ENCODE measurements at places on chromosomes 1 and 21.

DNA sequence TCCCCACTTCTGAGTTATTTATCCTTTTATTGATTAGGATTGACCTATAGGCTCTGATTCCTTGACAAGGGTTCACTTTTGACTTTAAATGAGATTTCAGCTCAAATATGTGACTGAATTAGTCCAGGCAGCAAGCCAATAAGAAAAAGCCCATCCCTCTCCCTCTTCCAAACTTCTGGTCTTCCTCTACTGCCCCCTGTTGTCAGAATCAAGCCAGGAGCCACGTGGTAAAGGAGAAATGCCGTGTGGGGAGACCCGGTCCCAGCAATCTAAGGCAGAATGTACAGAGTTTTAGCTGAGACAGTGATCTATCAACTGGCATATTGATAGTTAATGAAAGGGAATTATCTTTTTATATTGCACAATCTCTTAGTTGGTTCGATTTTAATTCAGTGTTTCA lies 5.2 kb downstream of the ADAMTS5 start:
- DNase-seq = no peak

DNA sequence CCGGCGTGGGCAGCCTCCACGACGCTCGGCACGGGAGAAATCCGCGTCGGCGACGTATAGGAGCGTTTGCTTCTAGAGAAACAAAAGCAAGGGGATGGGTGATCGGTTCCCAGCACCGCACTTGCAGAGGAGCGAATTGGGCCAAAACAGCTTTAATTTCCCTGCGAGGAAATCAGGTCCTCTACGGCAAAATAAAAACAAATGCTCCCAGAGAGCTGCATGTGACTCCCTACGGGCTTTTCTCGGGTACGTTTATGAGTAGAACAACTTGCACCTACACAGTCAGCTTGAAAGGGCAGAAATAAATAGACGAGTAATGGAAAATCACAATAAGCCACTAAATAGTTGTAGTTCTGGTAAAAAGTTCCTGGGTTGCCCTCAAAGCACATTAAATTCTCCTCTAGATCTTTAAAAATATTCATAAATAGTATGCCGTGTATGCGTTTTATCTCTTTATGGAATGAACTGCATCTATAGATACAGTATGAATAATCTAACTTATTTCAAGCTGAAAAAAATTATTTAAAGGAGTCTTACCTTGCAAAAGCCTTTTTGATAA lies 1.2 kb downstream of the NHLH2 start:
- no peak for DNase-seq

- DNase-seq = no peak
Observed at GRCh38 chr1:157111396-157112165, 12.0 kb upstream of the ETV3L start.

- DNase-seq = no peak
Observed at GRCh38 chr21:25878344-25878743, 143.6 kb downstream of the GABPA start.

DNA sequence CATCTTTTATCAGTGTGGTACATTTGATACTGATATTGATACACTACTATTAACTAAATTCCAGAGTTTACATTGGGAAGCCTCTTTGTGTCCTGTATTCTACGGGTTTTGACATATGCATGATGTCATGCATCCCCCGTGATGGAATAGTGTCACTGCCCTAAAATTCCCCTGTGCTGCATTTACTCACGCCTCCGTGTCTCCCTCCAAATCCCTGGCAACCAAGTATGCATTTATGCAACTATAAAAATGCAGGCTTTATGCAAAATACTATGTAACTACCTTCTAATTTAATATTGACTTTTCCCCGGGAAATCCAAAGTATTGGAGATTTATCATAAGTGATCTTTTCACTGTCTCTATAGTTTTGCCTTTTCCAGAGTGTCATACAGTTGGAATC lies 453.7 kb upstream of the RUNX1 start:
- DNase-seq = no peak

- peak; percentile 50 for DNase-seq
Observed at GRCh38 chr1:6783936-6784559, 1.2 kb upstream of the CAMTA1 start.

DNA sequence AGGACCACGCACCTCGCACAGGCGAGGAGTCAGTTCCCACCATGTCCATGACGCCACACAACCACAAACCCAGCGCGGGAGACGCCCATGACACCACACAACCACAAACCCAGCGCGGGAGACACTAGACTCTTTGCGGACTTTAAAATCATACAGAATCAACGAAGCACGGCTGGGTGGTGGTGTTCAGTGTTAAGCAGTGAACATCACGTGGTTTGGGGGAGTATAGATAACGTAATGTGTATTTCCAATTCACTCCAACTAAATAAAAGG lies 19.2 kb downstream of the PTTG1IP start:
- no peak for DNase-seq

DNA sequence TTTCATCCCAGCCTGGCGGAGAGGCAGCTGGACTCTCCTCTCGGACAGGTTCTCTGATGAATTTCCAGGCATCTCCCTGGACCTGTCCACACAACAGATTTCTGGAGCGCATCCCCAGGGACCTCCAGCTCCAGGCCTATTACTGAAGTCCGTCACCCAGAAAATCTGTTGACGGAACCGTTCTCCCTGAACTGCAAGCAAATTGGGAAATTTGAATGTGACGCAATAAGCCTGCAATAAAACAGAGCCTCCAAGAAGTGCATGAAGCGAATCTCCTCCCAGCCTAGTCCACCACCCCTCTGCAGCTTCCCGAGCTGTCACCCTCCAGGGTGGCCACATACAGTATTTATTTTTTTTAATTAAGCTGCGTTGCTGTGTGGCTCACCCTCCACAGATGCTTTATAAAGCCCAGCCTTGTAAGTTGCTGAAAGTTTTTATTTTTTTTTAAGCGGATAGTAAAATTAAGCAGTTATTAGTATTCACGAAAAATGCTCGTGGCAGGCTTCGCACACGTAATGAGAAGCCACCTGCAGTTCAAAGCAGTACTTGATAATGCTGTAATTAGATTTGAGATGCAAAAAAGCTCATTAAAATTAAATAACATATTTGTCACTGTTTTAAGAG lies 173.3 kb downstream of the CAMTA1 start:
- DNase-seq = no peak

GRCh38 chr1:90561103-90561783 lies 155.9 kb downstream of the BARHL2 start:
- no peak for DNase-seq

DNA sequence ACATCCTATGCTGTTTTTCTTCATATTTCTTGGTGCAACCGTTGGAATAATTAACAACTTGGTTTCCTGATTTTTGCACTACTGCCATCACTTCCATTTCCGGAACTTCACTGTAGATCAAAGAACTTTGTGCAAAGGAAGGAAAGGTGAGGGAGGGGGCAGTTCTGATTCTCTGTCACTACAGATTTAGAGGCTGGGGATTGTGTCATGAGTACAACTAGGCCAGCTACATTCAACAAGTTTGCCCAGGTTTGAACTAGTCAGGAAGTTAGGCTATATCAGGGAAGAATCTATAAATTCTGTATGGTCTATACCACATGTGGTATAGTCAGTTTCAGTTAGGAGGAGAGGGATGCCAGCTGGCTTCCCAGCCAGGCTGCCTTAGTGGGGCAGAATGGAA lies 84.2 kb downstream of the RGL1 start:
- no peak for DNase-seq

- DNase-seq = no peak
Observed at GRCh38 chr1:66197785-66198184, 336.2 kb upstream of the SGIP1 start.

GRCh38 chr1:219090607-219091006 lies 83.1 kb upstream of the LYPLAL1 start:
- DNase-seq = no peak

DNA sequence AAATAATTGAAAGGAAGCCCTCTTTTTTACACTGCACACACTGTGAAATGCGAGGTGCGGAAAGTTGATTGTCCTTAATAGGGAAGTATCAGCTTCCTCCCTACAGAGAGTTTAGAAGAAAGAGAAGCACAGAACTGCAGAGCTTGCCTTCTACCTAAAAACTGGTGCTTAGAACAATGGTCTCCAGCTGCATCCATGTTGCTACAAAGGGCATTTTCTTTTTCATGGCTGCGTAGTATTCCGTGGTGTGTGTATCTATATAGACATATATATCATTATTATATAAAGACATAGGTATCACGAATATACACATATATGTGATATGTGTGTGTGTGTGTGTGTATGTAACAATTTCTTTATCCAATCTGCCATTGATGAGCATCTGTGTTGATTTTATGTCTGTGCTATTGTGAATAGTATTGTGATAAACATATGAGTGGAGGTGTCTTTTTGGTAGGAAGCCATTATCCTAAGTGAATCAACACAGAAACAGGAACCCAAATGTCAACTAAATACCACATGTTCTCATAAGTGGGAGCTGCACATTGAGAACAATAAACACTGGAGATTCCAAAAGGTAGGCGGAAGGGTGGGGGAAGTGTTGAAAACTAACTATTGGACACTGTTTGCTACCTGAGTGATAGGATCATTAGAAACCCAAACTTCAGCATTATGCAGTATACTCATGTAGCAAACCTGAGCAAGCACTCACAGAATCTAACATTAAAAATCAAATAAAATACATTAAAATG lies 290.0 kb upstream of the RUNX1 start:
- no peak for DNase-seq

GRCh38 chr1:208866386-208866955 lies 622.3 kb upstream of the PLXNA2 start:
- no peak for DNase-seq

- peak; percentile 44 for DNase-seq
Observed at GRCh38 chr1:109630081-109630897, 10.7 kb downstream of the AMPD2 start.

DNA sequence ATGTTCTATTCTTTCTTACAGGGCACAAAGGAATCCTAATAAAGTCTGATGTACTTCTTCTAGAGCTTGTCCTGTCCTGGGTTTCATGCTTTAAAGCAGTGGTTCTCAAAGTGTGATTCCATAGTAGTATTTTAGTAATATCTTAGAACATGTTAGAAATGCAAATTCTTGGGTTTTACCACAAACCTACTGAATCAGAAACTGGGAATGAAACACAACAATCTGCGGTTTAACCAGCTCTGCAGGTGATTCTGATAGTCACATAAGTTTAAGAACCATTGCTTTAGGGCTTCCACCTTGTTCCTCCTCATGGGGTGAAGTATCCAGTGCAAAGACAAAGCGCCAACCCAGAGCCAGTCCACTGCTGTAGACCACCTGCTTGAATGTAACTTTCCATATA lies 41.1 kb downstream of the NGF start:
- no peak for DNase-seq

DNA sequence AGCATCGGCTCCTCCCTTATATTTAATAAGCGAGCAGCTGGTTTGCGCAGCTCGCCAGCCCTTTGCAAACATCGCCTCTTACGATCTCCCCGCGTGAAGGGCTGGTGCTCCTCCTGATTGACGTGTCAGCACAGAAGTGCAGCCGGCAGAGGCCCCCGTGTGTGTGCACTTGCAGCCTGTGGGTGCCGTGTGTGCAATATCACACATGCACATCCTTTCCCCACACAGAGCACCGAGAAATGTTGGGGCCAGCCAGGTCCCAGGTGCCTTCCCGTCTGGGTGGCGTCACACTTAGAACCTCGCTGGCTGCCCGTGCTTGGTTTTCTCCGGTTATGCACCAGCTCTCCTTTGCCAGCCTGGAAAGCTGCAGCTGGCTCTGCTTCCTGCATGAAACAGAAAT lies 126.6 kb upstream of the AJAP1 start:
- no peak for DNase-seq

DNA sequence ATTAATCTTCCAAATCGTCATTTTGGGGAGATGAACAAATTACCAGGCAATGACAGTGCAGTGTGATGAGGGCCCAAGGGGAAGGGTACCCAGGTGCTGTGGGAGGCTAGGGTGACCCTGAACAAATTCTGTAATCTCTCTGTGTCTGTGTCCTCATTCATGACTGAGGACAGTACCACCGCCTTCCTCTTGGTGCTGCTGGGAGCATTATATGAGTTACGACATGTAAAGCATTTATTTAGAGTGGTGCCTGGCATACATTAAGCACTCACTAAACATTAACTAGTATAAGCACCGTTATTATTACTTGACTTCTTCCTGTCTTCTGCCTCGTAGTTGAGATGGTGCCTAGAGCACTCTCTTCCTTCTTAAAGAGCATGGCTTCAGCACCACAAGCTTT lies 468.2 kb upstream of the VAMP3 start:
- no peak for DNase-seq

DNA sequence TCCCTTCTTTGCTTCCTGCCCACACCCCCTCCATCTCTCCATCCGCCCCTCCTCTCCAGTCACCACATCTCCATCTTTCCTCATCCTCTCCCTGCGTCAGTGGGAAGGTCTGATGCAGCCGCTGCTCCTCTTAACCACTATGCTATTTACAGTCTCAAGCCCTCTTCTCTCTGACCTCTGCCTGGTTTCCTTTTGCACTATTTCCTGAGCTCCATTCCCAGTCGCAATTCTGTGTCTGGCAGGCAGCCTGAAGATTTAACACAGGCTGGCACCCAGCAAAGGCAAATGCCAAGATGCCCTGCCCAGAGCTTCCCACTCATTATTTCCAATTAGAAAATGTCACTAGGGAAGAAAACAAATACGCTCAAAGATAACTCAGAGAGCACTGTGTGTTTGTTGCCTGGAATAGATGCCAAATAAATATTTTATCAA lies 89.6 kb upstream of the LPGAT1 start:
- DNase-seq = no peak

- no peak for DNase-seq
Observed at GRCh38 chr1:181554465-181554864, 71.1 kb downstream of the CACNA1E start.

DNA sequence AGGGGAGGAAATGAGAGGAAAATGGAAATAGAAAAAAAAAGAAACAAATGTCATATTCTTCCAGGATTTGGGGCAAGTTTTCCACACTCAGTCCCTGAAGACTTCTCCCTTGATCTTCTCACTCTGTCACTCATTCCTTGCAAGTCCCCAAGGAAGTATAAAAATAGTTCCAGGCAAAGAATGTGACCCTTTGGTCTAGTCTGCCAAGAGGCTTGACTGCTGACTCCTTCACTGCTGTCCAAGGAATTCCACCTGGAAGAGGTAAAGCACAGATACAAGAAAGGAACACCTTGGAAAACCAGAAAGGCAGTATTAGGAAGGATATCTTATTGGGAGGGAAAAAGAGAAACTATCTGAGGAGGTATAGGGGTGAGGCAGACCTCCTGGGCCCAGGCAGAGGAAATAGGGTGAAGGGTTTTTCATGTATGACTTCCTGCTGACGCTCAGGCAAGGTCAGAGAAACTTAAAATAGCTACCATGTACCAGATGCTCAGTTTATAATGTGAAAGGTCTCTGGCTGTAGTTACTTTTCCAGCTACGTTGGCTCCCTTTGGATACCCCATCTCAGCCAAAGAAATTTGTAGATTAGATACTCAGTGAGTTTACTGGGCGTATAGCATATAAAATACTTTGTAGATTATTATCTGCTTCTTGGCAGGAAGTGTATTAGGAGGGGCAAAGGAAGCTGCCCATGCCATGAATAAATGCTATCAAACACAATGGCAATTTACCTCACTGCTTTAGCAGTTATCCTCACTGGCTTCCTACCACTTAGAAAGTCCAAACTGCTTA lies 2.0 kb upstream of the GJA5 start:
- DNase-seq = no peak

Measured in hematopoietic multipotent progenitor cell treated with erythropoietin and hydrocortisone succinate and interleukin-3 and kit ligand, for 17 days (in vitro differentiated cells).